Fibroblast of upper back skin (primary cell): ENCODE measurements at places on chromosomes 6 and 20.

GRCh38 chr20:9884666-9885065 lies 45.8 kb upstream of the PAK5 start:
- DNase-seq, result no peak

- no peak for DNase-seq
Measured at GRCh38 chr6:43980004-43980795, 147.1 kb downstream of the MRPL14 start.

GRCh38 chr20:41453010-41453950 lies 86.7 kb upstream of the EMILIN3 start:
- no peak for DNase-seq

DNA sequence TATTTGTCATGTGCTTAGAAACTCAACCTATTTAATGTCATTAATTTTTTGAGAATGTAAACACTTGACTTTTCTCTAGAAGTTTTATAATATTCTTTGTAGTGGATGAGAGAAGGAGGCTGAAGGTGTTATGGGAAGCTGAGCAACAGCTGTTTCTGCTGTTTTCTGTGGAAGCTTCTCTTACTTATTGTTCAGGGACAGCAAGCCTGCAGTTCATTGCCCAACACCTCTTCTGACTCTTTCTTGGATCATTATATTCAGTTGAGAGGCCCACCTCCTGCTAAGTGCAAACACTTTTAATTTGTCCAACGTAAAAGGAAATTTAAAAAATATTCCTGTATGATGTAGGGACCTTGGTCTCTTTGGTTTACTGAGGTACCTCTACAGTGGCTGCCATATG lies 12.0 kb upstream of the ADGRF4 start:
- DNase-seq, result no peak

DNA sequence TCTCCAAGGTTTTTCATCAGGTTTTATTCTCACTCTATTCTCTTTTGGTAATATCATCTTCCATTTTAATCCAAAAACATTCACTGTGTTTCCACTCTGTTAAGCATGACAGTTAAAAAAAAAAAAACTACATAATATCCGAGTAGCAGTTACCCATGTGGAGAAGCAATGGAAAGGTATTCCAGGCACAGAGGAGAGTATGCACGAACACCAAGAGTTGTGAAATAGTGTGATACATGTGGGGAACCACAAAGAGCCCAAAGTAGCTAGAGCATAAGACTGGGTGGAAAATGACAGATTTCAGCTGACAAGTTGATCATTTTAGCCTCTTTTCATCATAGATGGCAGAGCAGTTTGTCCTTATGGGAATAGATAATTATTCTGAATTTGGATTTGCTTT lies 19.9 kb upstream of the FBXL4 start:
- no peak for DNase-seq
